ENCODE measurements at places on chromosomes 1 and 21.

DNA sequence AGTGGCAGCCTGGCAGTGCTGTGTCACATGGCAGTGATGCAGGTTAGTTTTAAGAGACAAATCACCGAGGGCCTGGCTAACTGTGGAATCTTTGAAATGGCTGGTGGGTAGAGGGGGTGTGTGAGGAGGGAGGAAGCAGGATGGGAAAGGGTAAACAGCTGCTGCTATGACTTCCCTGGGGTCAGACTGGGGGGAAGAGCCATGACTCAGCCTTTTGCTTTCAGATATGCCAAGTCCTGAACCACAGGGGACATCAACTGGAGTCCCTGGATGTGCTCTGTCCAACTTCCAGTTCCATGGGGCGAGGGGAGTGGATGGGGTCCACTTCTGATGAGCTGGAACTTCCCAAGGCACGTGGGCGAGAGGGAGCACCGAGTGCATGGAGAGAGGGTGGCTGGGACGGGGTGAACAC lies 121.1 kb upstream of the ADAR start:
- DNase-seq: no peak

DNA sequence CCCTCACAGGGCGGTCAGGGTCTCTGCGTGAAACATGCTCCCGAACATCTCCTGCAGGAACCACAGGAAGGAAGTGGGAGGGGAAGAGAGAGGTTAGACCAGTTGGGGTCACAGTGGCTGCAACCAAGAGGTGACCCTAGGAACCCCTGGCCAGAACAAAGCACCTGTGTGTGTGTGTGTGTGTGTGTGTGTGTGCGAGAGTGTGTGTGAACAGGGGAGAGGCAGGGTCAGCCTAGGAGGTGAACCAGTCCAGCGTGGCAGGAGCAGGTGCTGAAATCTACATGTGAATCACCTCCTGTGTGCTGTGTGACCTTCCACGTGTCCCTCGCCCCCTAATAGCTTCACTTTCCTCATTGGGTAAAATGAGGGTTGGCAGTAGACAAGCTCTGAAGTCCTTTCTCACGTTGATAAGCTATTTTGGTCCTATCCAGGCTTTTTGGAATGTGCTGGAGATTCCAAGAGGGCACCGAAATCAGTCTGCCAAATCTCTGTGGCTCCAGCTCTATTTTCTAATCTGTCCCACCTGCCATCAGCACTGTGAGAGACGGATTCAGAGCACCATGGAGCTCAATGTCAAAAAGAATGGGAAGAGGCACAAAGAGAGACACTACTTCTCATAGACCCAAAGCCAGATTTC lies 27.8 kb downstream of the SLC26A9 start:
- no peak for DNase-seq

GRCh38 chr21:15060543-15061175 lies 4.1 kb downstream of the NRIP1 start:
- DNase-seq: no peak

GRCh38 chr1:2874607-2875480 lies 73.4 kb upstream of the TTC34 start:
- DNase-seq: no peak

GRCh38 chr1:4851385-4852065 lies 197.1 kb downstream of the AJAP1 start:
- no peak for DNase-seq

- no peak for DNase-seq
These were observed 1571.3 kb upstream of the PRMT6 start for GRCh38 chr1:105485207-105485606.

DNA sequence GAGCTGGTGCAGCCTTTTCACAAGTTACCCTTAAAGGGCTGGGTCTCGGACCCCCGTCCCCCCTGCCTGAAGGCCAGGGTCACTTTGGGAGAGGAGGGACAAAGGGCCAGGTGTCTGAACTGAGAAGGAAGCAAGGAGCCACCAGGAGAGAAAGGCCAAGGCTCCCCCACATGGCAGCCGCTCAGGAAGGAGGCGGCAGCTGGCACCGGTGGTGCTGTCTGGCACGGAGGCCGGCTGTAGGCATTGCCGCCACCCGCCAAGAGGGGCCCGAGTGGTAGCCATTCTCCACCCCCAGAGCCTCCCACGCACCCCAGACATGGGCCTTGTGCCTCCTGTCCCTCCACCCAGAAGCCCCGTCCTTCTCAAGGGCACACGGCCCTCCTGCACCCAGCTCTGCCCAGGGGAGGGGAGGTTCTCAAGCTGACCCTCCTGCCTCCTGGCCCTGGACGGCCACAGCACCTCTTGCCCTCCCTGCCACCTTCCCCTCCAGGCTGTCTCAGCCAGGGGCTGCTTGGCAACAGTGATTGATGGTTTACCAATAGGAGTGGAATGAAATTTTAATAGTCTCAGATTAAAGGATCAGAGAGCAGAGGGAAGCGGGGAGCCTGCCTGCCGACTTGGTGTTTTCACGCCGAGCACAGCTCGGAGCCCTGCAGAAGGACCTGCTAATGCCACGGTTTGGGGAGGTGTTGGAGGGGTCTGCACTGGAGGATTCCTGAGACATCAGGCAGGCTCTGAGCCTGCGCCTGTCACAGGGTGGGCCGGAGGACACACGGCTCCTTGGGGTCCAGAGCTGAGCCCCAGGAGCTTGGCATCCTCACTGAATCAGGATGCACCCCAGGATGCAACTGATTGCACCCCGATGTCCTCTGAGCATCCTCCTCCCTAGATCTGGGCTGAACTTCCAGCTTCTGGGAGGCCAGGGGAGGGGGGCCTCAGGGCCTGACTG lies 211.9 kb upstream of the VAMP3 start:
- DNase-seq: no peak

GRCh38 chr1:245094092-245094491 lies 60.7 kb upstream of the KIF26B start:
- no peak for DNase-seq

- no peak for DNase-seq
These were observed 36.1 kb downstream of the EIF2D start for GRCh38 chr1:206575894-206576737.

- DNase-seq: no peak
These were observed 167.7 kb upstream of the TNR start for GRCh38 chr1:175911138-175911537.

DNA sequence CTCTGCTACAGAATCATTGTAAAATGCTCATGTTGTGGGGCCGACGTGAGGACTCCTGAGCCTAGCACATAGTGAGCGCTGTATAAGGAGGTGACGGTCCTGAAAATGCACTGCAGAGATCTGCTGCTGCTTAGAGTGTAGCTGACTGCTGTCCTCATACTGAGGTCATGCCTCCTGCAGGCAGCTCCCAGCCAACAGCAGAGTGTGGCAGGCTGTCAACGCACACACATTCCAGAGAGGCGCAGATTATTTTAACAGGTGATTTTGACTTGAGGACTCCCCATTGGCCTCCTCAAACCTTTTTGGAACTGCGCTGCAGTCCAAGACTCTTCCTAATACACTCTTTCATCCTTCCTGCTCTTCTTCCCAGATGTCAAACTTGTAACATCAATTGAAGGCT lies 119.8 kb upstream of the KCNJ6 start:
- DNase-seq: no peak

DNA sequence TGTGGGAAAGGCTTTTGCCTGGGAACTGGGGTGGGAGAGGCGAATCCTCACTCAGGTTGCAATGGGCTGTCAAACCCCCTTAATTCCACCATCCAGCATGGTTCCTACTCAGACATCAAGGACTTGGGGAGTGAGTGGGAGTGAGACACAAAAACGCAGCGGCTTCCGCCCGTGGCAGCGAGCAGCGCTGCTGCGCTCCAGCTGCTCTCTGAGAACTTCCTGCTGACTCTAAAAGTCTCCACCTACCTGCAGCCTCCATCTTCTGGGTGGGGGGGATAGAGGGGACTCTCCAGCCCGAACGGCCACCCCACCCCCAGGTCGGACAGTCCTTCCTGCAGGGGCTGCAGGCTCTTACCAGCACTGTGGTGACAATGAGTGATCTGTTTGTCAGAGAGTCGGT lies 184.4 kb downstream of the GRIK3 start:
- DNase-seq: no peak

DNA sequence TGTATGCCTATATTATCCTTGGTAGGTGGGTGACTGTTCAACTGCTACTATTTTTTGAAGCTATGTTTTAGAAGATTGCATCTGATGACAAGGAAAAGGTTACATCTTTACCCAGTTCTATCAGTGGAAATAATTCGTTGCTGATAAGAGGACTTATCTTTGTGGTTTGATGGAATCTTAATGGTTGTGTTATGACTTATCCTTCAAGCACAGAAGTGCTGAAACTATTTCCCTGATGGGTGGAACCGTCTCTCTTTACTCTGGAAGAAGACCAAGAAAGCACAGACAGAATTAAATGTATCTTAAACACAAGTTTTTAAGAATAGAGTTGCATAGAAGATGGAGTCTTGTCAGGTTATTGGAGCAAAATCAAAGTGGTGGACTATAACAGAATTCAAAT lies 437.7 kb upstream of the KAZN start:
- DNase-seq: no peak

- no peak for DNase-seq
These were observed 270.7 kb upstream of the RUNX1 start for GRCh38 chr21:35319684-35320283.

GRCh38 chr1:115164484-115164883 lies 75.2 kb upstream of the TSPAN2 start:
- DNase-seq: no peak

DNA sequence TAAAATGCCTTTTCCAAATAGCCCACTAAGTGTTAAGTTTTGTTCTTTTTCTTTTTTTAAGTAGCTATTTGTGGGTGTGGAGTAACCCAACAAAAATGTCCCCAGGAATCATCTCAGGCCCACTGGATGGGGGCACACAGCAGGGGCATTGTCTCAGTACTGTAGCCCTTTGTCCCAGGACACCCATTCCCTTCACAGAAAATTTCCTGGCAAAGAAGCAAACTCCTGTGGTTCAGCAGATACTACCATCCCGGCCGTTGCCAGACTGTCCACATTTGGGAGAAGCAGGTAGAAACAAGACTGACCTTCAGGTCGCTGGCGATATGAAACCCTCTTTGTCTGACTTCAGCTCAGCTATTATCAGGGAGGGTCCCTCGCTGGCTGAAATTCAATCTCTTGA lies 23.7 kb upstream of the SRRM1 start:
- DNase-seq: no peak

GRCh38 chr1:42686418-42686817 lies 4.2 kb downstream of the YBX1 start:
- no peak for DNase-seq

DNA sequence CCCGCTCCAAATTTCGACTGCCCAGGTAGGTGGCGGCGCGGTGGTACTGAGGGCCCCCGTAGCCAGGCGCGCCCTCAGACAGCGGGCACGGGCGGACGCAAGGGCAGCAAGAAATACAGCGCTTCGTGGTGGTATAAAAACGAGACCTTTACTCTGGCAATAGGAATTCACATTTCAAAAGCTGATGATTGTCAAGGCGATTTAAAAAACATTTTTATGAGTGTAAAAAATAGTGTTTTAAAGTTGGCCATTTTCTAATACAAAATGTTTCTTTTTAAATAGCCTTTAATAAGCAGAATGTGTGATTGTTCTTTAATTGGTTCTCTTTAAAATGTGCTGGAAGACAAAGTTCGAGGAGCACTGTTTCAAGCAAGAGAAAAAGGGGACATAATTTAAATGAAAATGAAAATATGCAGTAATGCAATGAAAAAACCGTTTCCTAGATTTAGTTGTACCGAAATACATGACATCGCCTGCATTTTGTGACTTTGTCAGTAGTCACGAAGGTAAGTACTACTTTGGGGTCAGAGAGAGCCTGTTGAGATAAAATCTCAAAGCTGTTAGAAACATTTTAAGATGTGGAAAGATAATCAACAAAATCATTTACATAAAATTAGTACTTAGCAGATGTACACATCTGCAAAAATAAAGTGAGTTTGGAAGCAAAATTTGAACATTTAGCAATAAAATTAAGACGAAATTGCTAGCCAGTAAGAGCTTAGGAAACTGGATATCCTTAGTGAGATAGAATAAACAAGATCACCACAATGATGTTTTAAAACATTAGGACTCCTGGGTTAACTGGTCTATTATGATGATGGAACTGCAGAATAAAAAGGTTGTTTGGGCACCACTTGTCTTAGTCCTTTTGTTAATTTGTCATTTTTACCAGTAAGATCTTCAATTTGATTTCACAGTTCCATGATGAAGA lies 1.1 kb upstream of the PSMG1 start:
- no peak for DNase-seq

GRCh38 chr1:150322310-150322709 lies 977 bp downstream of the PRPF3 start:
- DNase-seq: no peak

GRCh38 chr1:18549106-18549505 lies 68.4 kb downstream of the KLHDC7A start:
- no peak for DNase-seq

DNA sequence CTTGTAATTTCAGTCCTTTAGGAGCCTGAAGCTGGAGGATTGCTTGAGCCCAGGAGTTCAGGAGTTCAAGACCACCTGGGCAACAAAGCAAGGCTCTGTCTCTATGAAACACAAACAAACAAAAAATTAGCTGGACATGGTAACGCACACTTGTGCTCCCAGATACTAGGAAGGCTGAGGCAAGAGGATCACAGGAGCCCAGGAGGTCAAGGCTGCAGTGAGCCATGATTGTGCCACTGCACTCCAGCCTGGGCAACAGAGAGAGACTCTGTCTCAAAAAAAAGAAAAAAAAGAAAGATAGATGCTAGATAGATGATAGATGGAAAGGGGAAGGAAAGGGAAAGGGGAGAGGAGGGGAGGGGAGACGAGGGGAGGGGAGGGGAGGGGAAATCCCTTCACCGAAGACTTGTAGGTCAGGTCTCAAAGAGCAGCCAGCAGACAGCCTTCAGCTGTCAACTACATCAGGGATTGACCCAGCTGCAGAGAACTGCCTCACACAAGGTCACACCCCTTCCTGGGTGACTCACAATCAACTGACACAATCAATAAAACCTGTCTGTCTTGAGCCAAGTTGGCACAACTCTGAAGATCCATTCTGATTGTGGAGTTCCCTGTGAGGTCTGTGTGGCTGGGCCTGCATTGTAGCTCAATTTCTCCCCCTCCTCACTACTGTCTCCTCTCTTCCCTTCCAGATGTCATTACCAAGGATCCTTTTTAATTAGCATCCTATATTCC lies 200.6 kb downstream of the RGS7 start:
- DNase-seq: no peak

DNA sequence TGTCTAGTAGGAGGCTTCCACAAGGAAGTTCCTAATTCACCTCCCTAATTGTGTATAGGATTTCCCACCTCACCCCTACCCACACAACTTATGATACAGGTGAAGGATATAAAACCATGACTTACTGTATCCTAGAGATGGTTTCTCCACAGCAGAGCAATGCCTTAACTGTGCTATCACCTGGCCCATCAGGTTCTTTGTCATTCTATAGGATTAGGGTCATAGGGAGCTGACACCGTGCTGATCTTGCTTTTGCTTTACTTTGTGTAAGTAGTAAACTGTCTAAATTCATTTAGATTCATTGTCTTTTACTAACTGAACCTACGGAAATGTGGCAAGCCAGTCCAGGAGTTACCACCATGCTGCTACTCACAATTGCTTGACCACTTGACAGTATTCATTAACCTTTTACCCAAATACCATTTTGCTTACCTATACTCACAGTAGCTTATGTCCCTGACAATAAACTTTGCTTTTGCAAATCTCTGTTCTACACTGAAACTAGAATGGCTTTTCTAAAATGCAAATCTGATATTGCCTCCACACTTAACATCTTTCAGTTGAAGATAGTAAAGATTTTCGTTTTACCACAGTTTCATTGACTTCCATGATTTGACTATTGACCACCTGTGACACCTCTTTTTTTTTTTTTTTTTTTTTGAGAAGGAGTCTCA lies 147.6 kb downstream of the IFI44 start:
- DNase-seq: no peak
